ELF-1 (cell line): ENCODE measurements at places on chromosomes 2 and 18.

DNA sequence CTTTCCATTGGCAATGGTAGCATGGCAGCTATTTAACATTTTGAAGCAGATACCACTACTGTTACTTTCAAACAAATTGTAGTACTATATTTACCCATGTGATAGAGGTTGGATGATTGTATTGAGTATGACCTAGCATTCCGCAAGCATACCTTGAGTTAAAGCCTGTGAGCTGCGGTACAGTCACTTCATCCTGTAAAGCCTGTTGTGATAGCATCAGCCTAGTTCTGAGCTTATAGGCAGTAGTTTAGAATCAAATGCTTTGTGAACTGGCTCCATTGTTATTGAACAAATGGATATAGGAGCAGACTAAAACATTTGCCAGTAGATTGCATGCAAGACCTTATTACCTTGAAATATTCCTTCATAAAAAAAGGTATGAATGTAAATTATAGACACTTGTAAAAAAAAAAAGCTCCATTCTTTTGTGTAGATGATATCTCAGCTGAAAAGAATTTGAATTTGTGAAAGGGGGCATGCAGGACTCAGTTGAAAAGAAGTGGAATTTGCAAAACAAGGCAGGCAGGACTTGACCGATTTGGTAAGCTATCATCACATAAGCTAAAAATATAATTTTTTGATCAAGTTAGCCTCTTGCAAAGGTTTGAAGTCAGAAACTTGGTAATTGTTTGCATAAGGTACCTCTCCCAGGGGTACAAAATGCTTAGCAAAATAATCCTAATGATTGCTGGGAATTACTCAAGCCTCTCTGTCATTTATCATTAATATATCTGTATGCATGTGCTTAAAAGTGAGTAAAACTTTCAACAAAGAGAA, 138.5 kb upstream of the ITGA4 start:
- no peak for DNase-seq

DNA sequence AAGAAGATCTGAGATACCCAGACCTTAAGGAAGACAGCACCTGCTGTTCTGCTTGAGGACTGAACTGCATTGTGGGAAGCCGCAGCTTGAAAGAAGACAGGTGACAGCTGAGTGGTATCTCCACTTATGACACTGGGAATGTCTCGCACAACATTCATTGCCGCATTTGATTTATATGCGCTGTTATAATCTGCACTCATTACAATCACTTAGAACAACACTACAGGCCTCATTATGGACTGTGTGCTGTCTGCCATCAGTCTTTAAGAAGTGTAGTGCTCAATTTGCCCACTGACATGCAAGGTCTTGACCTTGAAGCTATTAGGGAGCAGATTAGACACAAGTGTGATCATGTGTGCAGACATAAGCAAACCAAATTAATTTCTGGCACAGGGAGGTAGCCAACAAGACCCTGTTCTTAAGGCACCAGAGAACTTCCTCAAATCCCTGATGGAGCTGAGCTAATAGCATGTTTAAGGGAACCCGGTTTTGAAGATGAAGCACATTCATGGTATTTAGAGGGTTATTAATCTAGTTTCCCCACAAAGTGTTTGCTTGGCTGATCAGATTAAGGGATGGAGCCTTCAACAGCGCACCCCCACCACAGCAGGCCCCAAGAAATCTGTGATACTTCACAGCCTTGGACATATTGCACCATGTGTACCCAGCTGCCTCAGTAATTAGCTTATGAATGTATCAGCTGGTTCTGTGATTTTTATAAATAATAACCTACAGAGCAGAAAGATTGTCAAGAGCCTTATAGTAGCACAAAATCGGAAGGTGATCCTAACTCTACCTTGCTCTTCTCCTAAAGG, 146.8 kb downstream of the SATB2 start:
- DNase-seq = no peak

DNA sequence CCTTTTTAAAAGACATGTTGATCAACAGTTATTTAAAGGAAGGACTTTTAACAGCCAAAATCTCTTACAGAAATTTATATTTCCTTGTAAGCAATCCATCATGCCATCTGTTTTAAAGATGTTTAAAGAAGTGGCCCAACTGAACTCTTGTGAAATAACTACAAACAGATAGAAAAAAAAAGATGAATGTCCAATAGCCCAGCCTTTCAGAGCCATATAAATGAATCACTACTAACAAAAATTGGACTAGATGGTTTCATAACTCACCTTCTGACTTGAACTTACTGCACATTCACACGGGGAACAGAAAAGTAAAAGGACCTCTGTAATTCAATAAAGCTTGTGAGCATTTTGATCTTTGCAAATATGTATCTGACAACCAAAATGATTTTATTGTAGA, 319.0 kb upstream of the CHAC2 start:
- DNase-seq = no peak

DNA sequence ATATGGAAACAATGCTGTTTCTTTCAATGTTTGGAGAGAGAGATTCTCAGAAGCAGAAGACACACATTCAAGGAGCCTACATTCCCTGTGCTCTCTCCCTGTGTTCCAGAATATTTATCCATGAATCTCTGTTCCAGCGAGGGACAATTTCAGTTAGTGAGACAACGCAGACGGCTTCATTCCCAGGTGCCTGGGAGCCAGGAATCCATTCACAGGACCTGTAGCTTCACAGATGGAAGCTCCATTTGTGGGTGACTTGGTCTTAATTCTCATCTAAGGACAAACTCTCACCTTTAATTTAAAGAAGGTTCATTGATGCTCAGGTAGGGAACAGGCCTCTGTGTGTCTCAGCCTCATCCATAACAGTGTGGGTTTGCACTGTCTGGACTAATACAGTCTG, 1156.6 kb downstream of the RPIA start:
- no peak for DNase-seq

DNA sequence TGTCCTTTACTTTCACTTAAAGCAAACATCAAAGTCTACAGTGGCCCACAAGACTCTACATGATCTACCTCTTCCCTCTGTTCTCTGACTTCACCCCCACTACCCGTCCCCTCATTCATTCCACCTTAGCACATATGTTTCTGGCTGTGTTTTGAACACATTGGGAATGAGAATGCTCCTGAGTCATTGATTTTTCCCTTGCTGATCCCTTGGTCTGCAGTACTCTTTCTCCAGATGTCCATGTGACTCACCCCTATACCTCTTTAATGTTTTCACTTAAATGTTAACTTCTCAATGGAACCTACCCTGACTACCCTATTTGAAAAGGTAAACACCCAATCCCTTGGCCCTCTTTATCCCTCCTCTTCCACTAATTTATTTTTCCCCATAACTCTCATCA, 30.7 kb upstream of the FRZB start:
- DNase-seq = no peak
